ENCODE measurements at places on chromosomes 7 and 10.

- DNase-seq: no peak
- no peaks in the 10 kb centered on the region for H3K27me3 ChIP-seq
- H3K4me3 ChIP-seq: no peak overlapping the region
- H3K27ac ChIP-seq: no peak overlapping the region
- no peaks in the 10 kb centered on the region for H3K4me1 ChIP-seq
- no peaks in the 10 kb centered on the region for H3K36me3 ChIP-seq
Observed at GRCh38 chr7:111734954-111735660, 172.8 kb upstream of the IMMP2L start.

GRCh38 chr10:86349474-86349873 lies 17.1 kb downstream of the GRID1 start:
- peak; percentile 68 for DNase-seq
- no peaks in the 10 kb centered on the region for H3K36me3 ChIP-seq
- no peak overlapping the region for H3K4me3 ChIP-seq
- H3K27ac ChIP-seq: no peak overlapping the region

- DNase-seq: peak; percentile 1
- no peaks in the 10 kb centered on the region for H3K4me1 ChIP-seq
- no peak overlapping the region for H3K4me3 ChIP-seq
- H3K36me3 ChIP-seq: no peaks in the 10 kb centered on the region
- H3K27me3 ChIP-seq: no peaks in the 10 kb centered on the region
Observed at GRCh38 chr10:129932751-129933433, 31.2 kb downstream of the EBF3 start.

GRCh38 chr7:117791877-117792780 lies 81.1 kb downstream of the CTTNBP2 start:
- H3K4me3 ChIP-seq: no peak overlapping the region
- no peak overlapping the region for H3K27ac ChIP-seq
- H3K4me1 ChIP-seq: no peaks in the 10 kb centered on the region
- H3K27me3 ChIP-seq: no peaks in the 10 kb centered on the region

DNA sequence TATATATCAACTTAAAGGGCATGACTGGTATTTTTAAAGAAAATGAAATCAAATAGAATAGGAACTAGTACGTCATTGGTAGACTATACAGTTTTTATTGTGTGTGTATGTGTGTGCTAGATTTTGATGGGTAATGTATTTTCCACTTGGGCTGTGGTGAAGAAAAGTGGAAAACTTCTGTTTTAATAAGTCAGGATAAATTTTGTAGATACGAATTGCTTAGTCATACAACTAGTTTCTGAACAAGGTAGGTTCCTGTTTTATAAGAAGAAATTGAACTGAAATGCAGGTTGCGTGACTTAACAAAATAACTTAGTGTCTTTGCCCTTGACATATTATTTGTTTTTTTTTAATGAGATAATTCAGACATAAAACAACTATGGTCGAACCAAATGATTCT lies 24.3 kb downstream of the UBN2 start:
- no peaks in the 10 kb centered on the region for H3K27me3 ChIP-seq
- DNase-seq: no peak
- peaks cover 3% of the 10 kb centered on the region for H3K36me3 ChIP-seq
- H3K4me3 ChIP-seq: no peak overlapping the region
- H3K27ac ChIP-seq: no peak overlapping the region
- H3K4me1 ChIP-seq: peaks cover 10% of the 10 kb centered on the region

GRCh38 chr7:50706469-50706937 lies 76.2 kb downstream of the GRB10 start:
- H3K36me3 ChIP-seq: no peaks in the 10 kb centered on the region
- no peak overlapping the region for H3K27ac ChIP-seq
- no peak overlapping the region for H3K4me3 ChIP-seq
- no peaks in the 10 kb centered on the region for H3K27me3 ChIP-seq
- no peak for DNase-seq
